ENCODE measurements at places on chromosomes 16 and 17. TPM values are rescaled to one million over a fixed set of nuclear protein-coding genes. Genes with fewer than 3 reads are reported as not detected.
A peak's percentile ranks its signal among the peaks of the same experiment; 100 is the strongest.

DNA sequence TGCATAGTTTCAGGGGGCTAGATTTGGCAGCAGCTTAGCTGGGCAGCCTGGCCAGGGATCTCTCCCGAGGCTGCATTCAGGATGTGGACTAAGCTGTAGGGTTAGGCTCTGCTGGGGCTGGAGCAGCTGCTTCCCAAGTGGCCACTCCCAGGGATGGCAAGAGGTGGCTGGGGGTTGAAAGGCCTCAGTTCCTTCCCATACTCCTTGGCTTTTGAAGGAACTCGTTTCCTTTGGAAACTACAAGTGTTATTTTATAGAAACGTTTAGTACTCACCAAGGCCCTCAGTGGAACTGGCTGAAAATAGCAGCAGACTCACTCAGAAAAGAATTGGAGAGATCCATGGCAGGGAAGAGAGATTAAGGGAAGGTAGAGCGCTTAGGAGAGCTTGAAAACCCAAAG is 76.4 kb downstream of the WWP2 start:
- peak; percentile 33 for DNase-seq

DNA sequence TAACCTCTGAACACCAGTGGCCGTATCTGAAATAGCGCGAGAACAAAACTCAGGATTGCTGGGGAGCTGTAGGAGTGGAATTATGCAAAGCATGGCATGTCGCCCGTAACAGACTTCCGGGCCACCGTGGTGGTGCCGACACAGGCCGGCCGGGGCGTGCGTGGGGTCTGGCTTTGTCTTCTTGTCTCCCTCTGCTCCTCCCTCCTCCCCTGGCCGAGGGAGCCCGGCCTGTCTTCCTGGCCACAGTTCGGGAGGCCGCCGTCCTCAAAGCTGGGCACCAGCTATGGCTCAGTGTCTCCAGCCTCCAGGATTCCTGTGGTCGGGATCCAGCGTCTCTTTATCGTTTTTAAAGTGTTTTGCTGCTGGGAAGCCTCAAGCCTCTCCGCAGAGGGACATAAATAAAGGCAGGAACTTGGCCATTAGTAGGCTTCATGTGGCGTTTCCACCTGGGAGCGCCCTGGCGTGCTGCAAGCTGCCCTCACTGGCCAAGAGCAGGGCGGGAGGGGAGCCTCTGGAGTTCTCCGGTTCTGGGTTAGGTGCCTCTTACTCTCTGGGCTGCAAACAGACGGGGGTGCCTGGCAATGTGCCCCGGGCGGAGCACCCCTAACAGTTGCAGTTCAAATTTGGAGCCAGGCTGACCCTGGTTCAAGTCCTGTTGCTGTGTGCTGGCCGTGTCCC is 22.0 kb upstream of the NPTX1 start:
- peak; percentile 80 for DNase-seq

GRCh38 chr16:16032271-16032979 is 83.0 kb downstream of the ABCC1 start:
- no peak for DNase-seq

GRCh38 chr17:61709567-61709966 is 118.5 kb upstream of the NACA2 start:
- no peak for DNase-seq

- no peak for DNase-seq
Measured at GRCh38 chr17:59074494-59074893, 32.2 kb downstream of the TRIM37 start.

DNA sequence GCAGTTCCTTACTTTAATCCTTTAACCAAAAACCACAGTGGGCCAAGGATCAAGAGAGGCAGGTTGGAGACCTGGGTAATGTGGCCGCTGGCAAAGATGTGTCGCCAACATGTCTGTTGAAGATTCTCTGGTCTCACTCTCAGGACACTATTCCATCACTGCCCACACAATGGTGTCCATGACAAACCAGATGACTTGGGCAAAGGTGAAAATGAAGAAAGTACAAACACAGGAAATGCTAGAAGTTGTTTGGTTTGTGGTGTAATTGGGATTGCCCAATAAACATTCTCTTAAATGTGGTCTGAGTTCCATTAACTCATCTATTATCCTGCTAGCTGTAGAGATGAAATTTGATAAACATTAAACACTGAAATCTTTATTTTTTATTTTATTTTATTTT is 43.3 kb downstream of the SALL1 start:
- DNase-seq, result no peak

- no peak for DNase-seq
Measured at GRCh38 chr17:19762515-19762961, 14.4 kb upstream of the ALDH3A1 start.

GRCh38 chr16:24829153-24829552 is 16.6 kb upstream of the SLC5A11 start:
- no peak for DNase-seq

- no peak for DNase-seq
Measured at GRCh38 chr17:8153525-8153956, 1.3 kb upstream of the PER1 start.

DNA sequence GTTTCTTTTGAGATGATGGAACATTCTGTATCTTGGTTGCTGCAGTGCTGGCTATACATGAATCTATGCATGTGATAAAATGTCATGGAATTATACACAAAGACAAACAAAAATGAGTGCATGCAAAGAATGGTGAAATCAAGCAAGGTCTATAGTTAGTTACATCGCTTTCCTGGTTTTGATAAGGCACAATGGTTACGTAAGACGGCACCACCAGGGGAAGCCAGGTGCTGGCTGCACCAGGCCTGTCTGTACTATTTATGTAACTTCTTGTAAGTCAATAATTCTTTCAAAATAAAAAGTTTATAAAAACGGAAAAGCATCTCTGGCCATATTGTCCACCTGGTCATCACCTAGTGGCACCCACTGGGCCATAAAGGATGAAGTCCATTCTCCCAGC is 46.5 kb downstream of the ARHGAP27 start:
- no peak for DNase-seq

DNA sequence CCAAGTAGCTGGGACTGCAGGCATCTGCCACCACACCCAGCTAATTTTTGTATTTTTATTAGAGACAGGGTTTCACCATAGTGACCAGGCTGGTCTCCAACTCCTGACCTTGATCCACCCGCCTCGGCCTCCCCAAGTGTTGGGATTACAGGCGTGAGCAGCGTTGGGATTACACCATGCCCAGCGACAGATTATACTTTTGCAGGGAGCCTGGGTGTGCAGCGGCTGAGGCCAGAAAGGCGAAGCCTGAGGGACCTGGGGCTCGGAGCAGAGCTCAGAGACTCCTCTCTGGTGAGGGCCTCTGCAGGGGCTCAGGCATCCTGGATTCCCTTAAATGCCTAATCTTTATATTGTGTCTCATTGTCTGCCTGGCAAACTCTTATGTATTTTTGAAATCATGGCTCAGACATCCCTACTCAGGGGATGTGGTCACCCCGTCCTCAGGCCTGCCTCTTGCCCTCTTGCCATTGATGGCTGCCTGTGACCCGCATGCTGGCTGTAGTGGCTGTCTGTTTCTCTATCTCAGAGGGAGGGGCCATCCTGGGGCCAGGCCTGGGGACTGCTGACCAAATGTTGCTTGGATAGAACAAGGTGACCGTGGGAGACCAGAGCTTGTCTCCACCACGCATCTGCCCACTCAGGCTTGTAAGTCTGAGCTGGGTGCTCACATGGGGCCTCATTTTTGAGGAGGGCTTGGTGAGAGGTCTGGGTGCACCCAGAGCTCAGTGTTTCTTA is 42.6 kb downstream of the B9D1 start:
- DNase-seq, result no peak

DNA sequence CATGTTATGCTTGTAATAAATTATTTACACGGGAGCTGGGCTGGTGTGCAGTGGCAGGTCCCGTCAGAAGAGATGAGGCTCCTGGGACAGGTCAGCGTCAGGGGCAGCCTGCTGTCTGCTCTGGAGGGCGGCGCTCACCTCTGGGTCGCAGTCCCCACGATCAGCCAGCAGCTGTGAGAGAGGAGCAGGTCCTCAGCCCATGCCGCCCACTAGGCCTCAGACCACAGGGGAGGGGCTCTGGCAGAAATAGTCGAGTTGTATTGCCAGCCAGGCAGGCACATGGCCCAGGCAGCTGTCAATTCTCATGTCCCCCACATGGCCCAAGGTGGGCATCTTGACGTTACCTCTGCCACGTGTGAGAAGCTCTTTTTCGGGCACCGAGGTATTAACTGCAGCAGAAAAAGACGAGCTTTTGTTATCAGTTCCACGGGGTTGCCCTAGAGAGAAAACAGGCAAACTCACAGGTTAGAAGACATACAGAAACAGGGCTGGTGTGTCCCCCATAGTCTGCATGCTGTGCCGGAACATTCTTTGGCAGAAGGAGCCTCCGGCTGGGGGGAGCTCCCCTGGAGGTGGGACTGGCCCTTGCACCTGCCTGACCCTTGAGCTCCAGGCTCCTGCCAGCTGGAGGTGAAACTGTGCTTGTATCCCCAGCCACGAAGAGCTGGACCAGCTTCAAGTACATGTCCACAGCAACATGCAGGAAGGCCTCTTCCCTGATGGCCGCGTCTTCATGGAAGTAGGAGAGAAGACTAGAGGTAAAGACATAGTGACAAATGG is 17.4 kb downstream of the ZNF276 start:
- DNase-seq, result no peak

- no peak for DNase-seq
Measured at GRCh38 chr16:17560548-17560947, 89.8 kb upstream of the XYLT1 start.

- no peak for DNase-seq
Measured at GRCh38 chr17:51673070-51673469, 412.7 kb downstream of the UTP18 start.

DNA sequence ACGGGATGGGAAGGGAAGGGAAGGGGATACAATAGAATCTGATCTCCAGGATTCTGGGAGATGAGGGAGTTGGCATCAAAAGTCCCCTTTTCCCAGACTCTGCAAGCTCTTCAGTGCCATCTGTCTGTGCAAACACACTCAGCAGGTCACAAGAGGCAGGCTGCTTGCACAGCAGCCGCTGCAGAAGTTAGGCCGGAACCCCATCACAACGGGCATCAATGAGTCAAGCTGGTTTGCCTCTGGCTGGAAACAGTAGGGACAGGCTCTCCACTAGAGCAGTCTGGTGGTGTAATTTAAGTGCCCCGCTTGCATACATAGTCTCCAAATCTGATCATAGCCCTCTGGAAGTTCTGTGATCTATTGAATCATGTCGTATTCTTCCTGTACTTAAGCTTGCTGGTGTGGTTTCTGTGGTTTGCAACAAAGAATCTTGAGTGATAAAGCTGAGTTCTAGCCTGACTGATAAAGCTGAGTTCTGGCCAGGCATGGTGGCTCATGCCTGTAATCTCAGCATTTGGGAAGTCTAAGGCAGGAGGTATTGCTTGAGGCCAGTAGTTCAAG is 33.7 kb upstream of the KDM8 start:
- no peak for DNase-seq

- DNase-seq, result no peak
Measured at GRCh38 chr17:71200597-71200996, 920.2 kb upstream of the SOX9 start.

DNA sequence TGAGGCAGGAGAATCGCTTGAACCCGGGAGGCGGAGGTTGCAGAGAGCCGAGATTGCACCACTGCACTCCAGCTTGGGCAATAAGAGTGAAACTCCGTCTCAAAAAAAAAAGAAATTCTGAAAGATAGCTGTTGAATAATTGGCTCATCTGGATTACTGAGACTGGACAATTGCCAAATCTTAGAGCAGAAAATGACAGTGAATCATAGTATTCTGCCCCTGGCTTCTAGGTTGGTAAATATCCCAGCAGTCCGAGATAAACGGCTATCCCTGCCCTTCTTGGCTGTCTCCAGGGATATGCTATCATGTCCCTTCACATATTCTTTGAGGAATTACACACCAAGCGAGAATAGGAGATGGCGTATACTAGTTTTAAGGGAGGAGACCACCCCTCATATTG is 35.5 kb upstream of the METTL16 start:
- DNase-seq, result no peak

- no peak for DNase-seq
Measured at GRCh38 chr17:31561469-31562375, 170.2 kb downstream of the RAB11FIP4 start.

GRCh38 chr17:40264458-40265185 is 23.1 kb upstream of the CDC6 start:
- DNase-seq, result no peak

DNA sequence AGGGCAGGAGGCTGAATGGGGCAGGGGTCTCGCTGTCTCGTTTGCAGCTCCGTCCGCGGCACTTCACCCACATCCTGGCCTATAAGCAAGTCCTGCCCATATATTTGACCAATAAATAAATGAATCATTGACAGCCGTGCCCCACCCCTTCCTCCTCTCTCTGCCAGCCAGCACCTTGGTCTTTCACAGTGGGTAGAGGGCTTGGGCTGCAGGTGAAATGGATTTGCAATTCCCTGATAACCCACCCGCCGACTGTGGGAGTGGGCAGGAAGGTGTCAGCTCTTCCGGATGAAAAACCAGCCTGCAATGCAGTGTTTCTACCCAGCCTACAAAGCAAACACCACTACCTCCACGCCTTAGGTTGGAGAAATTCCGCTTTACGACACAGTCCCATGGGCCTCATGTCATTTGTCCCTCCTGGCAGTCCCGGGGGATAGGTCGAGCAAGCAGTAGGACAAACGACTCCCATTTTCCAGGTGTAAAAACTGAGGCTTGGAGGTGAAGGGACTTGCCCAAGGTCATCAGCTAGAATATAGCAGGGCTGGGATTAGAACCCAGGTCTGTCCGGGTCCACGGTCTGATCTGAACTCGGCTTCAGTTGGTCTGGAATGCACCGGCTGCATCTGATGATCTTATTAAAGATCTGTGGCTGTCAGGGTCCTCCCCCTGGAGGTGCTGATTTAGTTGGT is 79.0 kb downstream of the ABCC1 start:
- no peak for DNase-seq

GRCh38 chr17:80468242-80468641 is 8.2 kb downstream of the NPTX1 start:
- DNase-seq, result no peak

DNA sequence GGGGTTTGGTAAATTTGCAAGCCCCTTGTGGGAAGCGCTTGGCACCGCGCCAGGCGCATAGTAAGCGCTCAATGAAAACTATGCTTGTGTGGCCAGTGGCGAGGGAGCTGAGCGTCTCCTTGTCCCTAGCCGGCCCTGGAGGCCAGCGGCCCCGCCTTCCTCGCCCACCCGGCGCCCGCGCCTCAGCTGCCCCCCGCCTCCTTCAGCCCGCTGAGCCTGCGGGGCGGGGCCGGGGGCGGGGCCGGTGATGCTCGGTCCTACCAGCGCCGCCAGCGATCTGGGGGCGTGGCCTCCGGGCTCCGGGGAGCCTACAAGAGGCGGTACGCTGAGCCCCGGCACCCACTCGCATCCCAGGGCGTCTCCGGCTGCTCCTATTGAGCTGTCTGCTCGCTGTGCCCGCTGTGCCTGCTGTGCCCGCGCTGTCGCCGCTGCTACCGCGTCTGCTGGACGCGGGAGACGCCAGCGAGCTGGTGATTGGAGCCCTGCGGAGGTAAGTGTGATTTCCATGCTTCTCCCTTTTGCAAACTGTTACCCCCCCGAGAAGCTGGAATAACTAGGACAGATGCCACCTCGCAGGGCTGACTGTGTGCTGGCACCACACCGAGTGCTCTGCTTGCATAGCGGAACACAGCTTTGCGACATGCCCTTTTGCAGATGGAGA is at the start of gene CRISPLD2:
Gene CRISPLD2 (plus strand): TSS at position 342 of the 661 bp plus-strand sequence. CDS start 18,511 bp downstream, outside the sequence.
- peak; percentile 92 for DNase-seq

Gene CHST4
- 0.05 TPM for polyA plus RNA-seq

Gene LPO
- polyA plus RNA-seq, result 0.09 TPM

Gene SLC5A11
- polyA plus RNA-seq, result 0.10 TPM

Gene SCO1
- polyA plus RNA-seq, result 28.4 TPM

Gene HOXB1
- not detected for polyA plus RNA-seq

Gene LHX1
- not detected for polyA plus RNA-seq

Gene MYCBPAP
- polyA plus RNA-seq, result 5.2 TPM

Gene PTX4
- polyA plus RNA-seq, result 0.15 TPM

Gene CDT1
- 11.9 TPM for polyA plus RNA-seq

Gene HOXB2
- 25.9 TPM for polyA plus RNA-seq

Gene RUNDC3A
- 3.4 TPM for polyA plus RNA-seq

Gene TMEM92
- 5.6 TPM for polyA plus RNA-seq

Gene OR1A1
- polyA plus RNA-seq, result 0.09 TPM
